ENCODE measurements at places on chromosomes 11 and 22.

DNA sequence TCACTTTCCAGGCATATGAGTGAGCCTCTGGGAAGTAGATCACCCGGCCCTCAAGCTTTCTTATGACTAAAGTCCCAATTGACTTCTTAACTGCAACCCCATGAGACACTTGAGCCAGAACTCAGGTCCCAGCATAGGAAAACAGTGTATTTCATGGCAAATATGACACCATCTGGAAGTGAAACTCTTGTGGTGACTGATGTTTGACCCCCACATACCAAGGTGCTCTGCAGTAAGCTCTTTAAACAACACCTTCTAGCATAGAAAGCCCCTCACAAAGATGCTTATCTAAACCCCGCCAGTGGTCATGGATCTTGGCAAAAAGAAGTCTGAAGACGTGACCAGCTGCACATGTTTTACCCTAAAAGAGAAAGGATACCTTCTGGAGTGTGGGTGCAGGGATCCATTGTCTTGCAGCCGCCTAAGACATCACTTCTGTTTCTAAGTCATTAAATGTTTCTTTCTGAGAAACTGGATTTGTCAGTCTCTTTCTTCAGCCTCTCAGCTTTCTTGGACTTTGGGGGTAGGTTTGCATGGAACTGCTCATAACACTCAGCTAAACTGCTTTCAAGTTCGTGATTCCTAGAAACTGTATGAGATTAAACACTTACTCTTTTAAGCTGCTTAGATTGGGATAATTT, 7.4 kb upstream of the PELI3 start:
- DNase-seq: no peak

- DNase-seq: no peak
Observed at GRCh38 chr11:126153972-126154371, 57.5 kb downstream of the RPUSD4 start.

DNA sequence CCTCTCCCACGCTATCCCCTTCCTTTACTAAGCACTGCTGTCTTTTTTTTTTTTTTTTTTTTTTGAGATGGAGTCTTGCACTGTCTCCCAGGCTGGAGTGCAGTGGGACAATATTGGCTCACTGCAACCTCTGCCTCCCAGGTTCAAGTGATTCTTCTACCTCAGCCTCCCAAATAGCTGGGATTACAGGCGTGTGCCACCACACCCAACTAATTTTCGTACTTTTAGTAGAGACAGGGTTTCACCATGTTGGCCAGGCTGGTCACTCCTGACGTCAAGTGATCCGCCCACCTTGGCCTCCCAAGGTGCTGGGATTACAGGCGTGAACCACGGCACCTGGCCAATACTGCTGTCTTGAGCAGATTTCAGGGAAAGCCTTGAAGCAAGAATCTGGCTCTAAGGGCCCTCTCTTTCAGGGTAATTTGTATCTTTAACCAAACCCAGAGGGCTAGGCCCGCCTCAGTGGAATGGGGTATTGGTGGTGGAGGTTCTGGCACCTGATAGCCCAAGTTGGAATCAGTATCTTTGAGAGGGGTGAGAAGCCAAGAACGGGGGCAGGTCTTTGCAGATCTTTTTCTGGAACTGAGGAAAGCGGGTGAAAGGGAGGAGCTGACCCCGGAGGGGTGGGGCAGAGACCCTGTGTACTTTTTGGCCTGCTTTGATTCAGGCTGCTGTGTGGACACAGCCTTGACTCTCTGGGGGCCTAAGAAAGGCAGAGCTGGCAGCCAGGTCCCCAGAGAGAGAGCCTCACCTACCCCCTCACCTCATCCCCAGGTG, 37.0 kb downstream of the TRIOBP start:
- DNase-seq: no peak

DNA sequence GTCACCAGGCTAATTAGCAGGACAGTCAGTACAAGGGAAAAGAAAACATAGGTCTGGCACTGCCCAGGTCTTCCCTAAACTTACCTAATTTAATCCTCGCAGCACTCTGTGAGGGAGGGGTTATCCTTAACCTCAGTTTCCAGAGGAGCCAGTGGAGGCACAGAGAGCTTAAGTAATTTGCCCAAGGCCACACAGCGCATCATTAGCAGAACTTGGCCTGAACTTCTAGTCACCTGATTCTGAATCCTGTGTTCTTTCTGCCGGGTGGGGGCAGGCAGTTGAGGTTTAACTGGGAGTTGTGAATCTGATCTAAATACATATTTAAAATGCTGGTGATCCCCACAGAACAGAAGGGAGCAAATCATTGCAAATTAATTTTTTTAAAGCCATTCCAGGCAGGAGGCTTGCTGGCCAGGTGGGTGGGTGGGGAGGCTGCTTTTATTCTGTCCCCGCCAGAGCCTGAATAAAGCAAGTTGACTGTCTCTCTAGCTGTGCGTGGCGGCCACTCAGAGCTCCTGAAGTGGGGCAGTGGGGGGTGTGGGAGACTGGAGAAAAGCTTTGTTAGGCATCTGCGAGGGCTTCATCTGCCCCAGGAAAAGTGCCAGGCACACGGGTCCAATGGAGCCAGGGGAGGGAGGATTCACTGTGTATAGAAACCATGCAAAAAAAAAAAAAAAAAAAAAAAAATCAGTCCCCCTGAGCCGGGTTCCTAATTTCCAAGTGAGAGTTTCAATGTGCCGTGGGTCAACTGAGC, 66.1 kb downstream of the NFAM1 start:
- no peak for DNase-seq

GRCh38 chr11:111851636-111852035, 19.7 kb downstream of the ALG9 start:
- no peak for DNase-seq

DNA sequence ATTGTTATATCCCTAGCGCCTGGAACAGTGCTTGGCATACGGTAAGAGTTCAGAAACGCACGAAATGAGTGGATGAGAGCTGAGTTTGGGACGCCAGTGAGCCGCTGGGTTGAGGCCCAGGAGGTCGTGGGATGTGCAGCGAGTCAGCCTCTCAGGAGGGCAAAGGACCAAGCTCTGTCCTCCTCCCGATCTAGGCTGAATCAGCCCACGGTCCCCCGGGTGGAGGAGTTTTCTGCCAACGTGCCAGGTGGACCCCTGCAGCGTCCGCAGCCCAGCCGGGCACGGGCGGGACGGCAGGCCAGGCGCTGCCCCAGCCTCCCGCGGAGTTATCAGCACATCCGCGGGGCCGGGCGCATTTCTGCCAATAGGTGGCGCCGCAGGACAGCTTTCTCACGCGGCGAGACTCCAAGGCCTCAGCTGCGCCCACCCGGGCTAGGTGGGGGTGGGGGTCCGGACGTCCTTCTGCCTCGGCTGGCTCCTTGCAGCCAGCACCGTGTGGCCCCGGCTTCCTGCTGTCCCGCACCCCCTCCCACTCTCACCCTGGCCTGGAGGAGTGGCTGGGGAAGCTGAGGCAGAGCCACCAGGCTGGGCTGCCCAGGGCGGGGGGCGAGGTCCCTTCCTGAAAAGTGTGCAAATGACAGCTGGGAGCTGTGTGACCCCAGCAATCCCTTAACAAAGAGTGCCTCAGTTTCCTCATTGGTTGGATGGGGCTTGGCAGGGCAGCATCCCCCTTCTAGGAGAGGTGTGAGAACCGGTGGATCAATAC, 2.2 kb upstream of the RPS19BP1 start:
- no peak for DNase-seq

DNA sequence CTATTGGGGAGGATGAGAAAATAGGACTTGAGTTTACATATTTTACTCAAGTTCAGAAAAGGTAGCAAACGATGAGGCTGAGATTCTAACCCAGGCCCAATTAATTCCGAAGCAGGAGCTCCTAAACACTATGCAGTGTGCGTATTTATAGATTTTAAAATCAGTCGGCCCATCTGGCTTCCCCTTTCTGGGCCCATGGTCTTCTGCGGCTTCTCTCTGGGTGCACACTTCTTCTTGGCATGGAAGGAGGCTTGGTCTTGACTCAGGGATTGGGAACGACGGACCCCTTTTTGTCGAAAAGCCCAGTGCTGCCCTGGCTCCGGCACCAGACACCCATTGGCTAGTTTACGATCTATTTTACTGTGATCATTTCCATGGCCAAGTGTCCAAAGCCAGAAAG, 1433.8 kb downstream of the BRD1 start:
- DNase-seq: no peak

All from NCI-H526 treated with DMSO at 0.1 percent for 48 hours (cell line).